Right lung (tissue), 10 donors: ENCODE measurements at places on chromosomes 5 and 9. TPM values are rescaled to one million over a fixed set of nuclear protein-coding genes. Genes with fewer than 3 reads are reported as not detected.
A peak's percentile ranks its signal among the peaks of the same experiment; 100 is the strongest.

DNA sequence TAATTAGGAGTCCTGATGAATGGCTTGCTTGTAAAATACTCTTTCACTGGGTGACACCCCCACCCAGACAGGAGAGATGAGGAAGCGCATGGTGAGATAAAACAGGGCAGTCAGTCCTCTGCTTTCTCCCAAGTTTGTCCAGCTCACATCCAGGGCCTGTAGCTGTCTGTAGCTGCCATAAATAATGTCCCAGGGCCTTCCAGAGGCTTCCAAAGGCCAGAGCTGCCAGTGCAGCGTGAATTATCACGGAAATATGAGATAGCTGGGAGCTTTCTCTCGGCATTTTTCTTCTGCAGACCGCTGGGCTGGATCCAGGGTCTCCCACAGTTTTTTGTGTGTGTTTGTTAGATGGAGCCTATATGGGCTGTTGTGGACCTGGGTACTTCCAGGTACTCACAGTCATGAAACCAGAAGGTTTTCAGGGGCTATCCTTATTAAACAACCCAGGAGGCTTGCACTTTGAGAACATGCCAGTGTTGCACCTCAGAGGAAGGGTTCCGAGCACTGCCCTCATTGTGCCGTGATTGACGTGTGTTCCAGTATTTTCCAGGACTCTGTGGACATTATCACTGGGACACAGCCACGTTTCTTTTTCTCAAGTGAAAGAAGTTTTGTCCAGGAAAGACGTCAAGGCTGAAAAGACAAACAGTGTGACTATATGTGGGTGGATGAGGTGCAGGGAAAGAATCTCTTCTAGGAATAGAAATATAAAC, 117.5 kb downstream of the FGF1 start:
- no peak for DNase-seq

- DNase-seq: no peak
Measured at GRCh38 chr9:70576116-70576515, 161.7 kb upstream of the KLF9 start.

DNA sequence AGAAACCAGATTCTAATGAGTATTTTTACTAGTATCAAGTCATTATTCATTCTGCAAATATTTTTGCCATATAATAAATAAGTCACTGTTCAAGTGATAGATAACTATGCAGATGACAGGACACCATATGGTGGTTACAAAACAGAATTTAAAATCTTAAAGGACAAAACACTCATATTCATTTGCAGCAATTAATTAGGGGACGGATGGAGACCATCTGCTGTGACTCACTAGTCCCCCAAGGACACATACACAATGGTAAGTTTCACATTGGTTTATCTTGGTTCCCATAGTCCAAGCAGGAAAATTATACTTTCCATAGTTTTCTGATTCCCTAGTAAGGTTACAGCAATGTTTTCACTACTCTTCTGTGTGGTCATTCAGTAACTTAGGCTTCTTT, 28.4 kb upstream of the SPATA31C2 start:
- no peak for DNase-seq

DNA sequence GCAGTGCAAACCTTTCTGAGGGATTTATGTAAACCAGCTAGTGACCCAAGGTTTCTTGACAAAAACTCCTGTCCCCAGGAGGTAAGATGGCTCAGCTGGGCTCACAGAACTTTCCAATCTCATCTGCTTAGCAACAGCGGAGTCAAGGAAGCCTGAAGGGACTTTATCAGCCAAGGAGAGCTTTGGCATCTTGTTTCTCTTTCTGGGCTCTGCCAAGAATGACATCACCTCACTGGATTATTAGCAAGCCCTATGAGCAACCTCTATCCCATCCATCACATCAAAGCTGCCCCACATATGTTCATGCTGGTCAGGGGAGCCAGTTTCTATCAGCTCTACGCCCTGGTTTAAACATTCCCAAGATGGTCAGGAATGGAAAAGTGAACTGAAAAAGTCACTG, 461.3 kb downstream of the ENC1 start:
- DNase-seq: no peak

GRCh38 chr5:12467799-12468198, 563.6 kb upstream of the CTNND2 start:
- no peak for DNase-seq

CDKN2B-AS1 gene
- polyA plus RNA-seq: 0.22 TPM

DNA sequence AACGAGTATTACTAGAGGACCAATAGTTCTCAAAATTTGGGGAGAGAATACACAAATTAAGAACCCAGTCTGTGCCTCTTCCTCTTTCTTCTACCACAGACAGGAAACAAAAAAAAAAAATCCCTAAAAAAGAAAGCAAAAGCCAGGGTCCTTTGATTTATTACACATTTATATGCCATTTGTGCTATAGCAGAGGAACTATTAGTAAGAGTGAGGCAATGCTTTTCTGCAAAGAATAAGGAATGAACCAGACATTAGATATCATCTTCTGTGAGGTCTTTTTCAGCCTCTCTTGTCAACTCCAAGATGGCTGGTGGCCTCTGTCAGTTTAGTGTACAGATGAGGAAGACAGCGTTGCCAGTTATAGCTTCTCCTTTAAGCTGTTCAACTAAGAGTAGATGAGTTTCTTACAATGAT, 127.6 kb downstream of the RFX3 start:
- no peak for DNase-seq

C5orf46 gene
- 0.94 TPM for polyA plus RNA-seq

DNA sequence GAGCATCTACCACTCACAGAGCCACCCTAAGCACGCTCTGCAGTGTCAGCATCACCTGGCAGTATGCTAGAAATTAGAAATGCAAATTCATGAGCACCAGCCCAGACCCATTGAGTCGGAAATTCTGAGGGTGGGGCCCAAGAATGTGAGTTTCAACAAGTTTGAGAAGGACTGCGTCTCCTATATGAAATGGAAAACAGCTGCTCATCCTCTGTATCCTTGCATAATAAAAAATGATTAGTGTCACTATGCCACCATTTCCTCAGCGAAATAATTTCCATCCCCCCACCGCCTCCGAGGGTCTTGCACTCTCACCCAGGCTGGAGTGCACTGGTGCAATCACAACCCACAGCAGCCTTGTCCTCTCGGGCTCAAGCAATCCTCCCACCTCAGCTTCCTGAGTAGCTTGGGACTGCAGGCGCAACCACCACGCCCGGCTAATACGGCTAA, 1.3 kb upstream of the IQGAP2 start:
- no peak for DNase-seq

- DNase-seq: no peak
Measured at GRCh38 chr9:18786196-18786595, 246.8 kb downstream of the SAXO1 start.

SCGB3A2 gene
- polyA plus RNA-seq: 2,261 TPM

GRCh38 chr5:52771343-52772039, 16.2 kb upstream of the ITGA1 start:
- no peak for DNase-seq

C9orf50 gene
- polyA plus RNA-seq: 0.34 TPM

DNA sequence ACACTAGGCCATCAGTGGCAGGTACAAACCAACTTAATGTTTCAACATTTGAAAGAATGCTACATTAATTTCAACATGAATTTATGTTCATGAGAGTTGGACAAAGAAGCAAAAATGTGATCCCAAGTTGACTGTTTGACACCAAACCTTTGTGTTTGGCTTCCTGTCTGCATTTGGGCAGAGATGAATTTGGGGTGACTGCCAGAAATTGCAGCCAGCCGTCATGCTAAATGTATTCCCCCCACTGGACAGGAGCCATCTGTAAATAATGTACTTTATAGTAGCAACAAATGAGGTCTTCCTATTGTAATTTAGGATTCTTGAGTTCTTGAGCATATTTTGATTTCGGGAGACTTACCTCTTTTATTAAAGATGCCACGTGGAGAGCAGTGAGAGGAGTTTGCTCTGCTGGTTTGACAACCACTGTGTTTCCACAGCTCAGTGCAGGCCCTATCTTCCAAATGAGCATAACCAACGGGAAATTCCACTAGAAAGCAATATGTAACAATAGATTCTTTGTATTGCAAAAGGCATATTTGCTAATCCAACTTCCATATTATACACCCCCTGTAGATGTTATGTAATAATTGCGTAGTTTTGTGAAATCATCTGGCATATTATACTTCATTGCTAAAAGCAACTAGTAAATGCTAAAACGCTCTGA, 27.6 kb downstream of the ALDH1A1 start:
- peak; percentile 62 for DNase-seq

DNA sequence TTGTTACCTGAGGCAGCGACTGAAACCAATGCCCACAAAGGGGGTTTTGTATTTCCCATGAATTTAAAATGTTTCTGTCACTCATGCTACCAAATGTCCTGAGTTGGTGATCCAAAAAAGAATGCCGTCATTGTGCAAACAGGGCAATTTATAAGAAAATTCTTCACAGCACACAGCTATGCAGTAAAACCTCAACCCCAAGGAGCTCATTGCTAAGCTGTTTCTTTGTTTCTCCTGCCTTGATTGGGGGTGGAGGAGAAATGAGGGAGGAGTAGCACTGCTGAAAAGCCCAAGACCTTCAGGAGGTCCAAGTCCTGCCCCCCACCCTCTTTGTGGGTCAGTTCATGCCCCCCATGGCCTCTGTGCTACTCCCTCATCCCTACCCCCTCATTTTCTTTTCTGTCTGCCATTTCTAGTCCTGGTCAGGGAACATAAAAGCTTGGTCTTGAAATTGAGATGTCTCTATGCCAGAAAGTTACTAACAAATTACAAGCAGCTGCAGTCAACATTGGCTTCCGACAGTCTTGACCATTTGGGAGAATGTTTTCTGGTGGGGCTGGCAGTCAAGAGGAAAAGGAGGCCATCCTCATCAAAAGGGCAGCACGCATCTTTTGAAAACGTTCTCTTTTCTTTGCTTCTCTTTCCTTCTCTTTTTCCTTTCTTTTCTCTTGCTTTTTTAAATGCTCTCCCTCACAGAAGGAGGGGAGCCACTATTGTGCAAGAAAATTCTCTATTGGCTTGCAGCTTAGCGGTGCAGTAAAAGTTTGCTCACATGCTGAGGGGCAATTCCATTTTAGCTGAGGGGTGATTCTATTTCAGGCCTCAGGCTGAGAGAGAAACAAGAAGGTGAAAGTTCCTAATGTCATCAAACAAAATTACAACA, 133.3 kb downstream of the GCNT1 start:
- DNase-seq: no peak

GRCh38 chr9:68710111-68710471, 5.1 kb downstream of the PIP5K1B start:
- DNase-seq: no peak

DNA sequence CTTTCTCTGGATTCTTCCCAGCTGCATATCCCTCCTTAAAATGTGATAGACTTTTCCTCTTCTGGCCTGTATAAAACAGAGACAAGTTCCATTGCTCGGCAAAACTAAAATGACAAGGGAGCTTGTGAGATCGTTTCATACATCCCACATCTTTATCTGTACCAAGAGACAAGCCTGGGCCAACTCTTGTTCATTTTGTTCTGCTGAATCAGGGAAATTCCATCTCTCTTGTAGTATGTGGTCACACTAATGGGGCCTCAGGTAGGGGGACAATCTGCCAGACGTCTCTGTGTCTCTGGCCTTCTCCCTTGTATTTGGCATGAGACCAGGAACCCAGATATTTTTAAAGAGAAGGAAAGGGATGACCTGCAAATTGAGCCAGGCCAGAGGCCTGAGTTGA, 18.6 kb upstream of the PAPPA start:
- no peak for DNase-seq

- no peak for DNase-seq
Measured at GRCh38 chr9:98555651-98556465, 152.9 kb downstream of the GABBR2 start.

- no peak for DNase-seq
Measured at GRCh38 chr5:173329491-173330337, 1.5 kb upstream of the STC2 start.

CMYA5 gene
- polyA plus RNA-seq: 14.0 TPM

GRCh38 chr9:109717342-109717741, 62.7 kb upstream of the PALM2AKAP2 start:
- no peak for DNase-seq

DNA sequence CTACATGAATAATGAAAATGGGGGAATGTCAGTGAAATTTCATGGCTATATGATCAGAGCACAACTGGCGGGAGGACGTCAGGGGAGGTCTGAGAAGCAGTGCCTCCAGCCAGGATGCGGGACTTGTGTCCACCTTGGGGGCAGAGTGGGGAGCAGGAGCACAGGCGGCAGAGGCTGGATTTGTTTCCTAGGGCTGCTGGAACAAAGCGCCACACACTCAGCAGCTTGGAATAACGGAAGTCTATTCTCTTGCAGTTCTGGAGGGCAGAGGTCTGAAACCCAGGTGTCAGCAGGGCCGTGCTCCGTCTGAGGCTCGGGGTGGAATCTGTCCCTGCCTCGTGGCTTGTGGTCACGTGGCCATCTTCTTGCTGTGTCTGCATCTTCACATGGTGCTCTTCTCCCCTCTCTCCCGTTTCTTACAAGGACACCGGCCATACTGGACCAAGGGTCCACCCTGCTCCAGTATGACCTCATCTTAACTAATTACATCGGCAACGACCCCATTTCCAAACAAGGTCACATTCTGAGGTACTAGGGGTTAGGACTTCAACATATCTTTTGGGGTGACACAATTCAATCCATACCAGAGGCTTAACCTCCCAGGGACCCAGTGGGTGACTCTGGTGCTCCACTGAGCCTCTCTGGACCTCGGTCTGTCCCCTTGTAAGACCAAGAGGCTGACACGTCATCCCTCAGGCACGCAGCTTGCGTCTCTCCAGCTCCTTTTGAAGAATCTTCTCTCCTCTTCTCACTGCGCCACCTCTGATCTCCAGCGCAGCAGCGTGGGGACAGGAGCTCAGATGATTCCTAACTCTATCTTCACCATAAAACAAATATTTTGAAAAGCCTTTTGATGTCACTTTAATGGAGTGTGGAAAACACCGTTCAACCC, 202.5 kb downstream of the CDK5RAP2 start:
- DNase-seq: no peak
